Fibroblast of lung (primary cell): ENCODE measurements at places on chromosomes 7 and 10.

GRCh38 chr10:109982123-109982522 lies 25.7 kb upstream of the ADD3 start:
- H3K27ac ChIP-seq = peak overlapping the region; percentile 10
- H3K4me3 ChIP-seq = no peak overlapping the region
- no peaks in the 10 kb centered on the region for H3K36me3 ChIP-seq
- peaks cover 11% of the 10 kb centered on the region for H3K4me1 ChIP-seq
- DNase-seq = peak; percentile 41

- peaks cover 6% of the 10 kb centered on the region for H3K36me3 ChIP-seq
- H3K4me3 ChIP-seq = no peak overlapping the region
- H3K4me1 ChIP-seq = peaks cover 4% of the 10 kb centered on the region
- no peak overlapping the region for H3K27ac ChIP-seq
- H3K27me3 ChIP-seq = no peaks in the 10 kb centered on the region
- no peak for DNase-seq
Measured at GRCh38 chr10:75018686-75019307, 92.7 kb upstream of the SAMD8 start.

DNA sequence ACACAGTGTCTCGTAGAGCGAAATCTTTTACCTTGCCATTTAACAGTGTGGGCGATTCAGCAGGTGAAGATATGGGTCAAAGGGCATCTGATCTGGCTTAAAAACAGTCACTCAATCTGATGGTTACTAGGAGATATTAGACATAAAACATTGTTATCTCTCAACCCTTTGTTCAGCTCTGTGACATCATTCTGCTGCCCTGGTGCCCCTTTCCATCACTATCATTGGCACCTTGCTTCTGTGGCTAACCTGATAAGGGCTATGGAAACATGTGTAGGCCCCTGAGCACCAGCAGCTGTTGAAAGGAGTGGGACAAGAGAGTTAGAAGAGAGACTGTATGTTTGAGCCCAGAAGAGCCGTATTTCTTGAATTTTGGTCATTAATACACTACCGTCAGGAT lies 650.3 kb downstream of the PHTF2 start:
- no peaks in the 10 kb centered on the region for H3K36me3 ChIP-seq
- no peaks in the 10 kb centered on the region for H3K27me3 ChIP-seq
- DNase-seq = no peak
- no peaks in the 10 kb centered on the region for H3K4me1 ChIP-seq

DNA sequence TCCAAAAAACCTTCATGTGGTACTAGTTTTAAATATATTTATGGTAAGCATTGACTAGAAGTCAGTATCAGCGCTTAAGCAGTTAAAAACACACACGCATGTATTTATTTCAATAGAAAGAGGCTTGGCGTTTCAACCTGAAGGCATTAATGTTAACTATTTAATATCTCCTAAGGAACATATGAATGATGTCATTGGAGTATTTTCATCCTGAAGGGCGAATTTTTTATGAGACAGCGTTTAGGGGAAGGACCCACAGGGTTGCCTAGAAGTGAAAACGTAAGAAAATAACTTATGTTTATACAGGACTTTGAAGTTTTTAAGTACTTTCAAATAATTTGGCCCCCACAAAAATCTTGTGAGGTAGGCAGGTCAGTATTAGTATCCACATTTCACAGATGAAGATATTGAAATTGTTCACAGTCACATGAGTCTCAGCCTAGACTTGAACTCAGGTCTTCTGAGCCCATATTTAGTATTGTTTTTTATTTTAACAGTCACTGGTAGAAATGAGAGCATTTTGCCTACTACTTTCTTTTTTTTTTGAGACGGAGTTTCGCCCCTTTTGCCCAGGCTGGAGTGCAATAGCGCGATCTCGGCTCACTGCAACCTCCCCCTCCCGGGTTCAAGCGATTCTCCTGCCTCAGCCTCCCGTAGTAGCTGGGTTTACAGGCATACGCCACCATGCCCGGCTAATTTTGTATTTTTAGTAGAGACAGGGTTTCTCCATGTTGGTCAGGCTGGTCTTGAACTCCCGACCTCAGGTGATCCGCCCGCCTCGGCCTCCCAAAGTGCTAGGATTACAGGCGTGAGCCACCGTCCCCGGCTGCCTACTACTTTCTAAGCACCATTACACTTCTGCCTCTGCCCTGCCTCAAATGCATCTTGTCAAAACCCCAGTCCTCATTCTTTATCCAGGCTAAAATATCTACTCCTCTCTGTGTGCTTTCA lies 1.8 kb downstream of the SLK start:
- peak; percentile 27 for DNase-seq
- H3K4me3 ChIP-seq = peak overlapping the region; percentile 91

GRCh38 chr7:95011995-95012394 lies 104.6 kb downstream of the PPP1R9A start:
- DNase-seq = peak; percentile 83
- H3K27ac ChIP-seq = peak overlapping the region; percentile 1
